ENCODE measurements at places on chromosomes 4 and X.

GRCh38 chrX:39430551-39430950 is 629.3 kb downstream of the MID1IP1 start:
- no peak for DNase-seq

GRCh38 chr4:92317047-92317446 is 13.3 kb downstream of the GRID2 start:
- no peak for DNase-seq

DNA sequence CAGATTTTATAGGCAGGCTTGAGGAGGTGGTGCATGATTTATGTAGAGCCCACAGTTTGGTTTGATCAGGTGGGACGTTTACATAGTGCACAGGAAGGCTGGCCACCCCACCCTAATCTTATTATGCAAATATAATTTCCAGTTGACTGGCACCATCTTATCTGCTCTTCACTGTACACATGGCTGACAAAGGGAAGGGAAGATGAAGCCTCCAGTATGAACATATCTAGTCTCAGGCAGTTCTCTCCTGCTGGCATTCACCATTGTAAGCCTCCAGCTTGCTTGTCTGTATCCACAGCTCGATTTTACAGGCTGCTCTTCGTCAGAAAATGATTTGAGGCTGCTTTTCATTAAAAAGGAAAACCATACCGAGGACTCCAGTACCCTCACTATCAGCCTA is 278.3 kb downstream of the TECRL start:
- DNase-seq = no peak

DNA sequence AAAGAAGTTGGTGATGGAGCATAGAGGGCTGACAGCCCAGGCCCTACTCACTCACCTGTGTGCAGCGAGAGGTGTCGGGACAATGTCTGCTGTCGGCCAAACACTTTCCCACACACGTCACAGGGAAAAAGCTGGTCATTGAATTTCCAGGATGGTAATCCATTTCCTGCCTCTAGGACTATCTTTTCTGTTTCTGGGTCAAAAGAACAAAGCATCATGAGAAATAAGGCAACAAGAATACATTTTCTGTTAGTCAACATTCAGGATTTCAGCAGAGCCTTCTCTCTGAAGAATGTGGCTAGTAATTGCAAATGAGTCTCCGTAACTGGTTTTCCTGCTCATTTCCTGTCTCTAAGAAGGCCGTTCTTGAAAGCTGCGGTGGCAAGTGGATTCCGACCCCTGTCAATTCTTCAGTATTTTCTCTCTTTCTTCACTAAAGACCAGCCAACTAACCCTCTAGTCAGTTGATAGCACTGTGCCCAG is 99.4 kb downstream of the C4orf51 start:
- no peak for DNase-seq

GRCh38 chrX:27706526-27706925 is 101.3 kb upstream of the MAGEB10 start:
- no peak for DNase-seq

DNA sequence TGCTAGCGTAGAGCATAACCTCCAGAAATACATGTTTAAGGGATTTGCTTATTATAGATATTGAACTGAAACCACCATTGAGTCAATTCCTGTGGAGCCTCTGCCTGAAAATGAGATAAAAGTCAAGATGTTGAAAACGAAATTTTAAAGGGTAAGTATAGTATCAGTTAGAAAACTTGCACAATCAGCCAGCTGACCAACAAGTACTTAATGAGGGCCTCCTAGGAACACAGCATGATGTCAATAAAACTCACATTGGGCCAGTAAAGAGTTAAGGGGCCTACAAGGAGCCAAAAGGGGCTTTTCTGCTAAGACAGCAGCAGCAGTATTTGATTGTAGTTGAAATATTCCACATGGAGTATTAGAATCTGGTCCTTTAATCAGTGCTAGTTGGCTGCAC is 314.1 kb upstream of the PPARGC1A start:
- DNase-seq = no peak

DNA sequence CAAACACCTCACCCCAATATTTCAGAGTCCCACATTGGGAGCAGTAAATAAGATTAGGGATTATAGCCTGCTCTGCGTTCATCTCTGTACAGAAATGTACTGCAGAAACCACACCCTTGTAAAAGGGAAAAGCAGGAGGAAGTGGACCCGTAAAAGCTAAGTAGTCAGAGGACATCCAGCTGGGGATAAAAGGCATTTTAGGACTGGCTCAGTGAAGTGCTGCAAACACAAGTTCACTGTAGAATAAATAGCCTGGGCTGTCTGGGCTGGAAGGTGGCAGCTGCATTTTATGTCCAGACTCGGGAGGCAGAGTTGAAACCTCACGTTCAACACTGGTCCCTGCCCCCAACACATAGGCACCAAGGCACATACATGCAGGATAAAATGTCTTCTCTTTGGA is 178.7 kb upstream of the FAT1 start:
- no peak for DNase-seq

DNA sequence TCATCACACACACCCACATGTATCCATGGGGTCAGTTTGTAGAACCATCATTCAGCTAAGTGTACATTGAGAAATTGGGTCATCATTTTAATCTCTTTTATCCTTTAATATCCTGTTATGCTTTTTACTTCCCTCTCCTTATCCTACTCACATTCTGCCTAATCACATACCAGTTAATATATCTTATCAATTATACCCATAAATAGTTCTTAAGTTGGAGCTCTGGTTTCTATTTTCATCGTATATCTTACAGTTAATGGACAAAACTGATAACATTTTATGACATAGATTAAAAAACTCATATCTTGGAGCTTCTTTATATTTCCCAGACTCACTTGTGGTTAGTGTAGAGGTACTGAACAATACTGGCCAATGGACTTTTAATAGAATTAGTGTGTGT is 729.5 kb upstream of the LCORL start:
- DNase-seq = no peak

GRCh38 chr4:89352541-89352940 is 44.9 kb upstream of the GPRIN3 start:
- DNase-seq = no peak

- DNase-seq = no peak
Measured at GRCh38 chr4:56739066-56739777, 58.1 kb upstream of the HOPX start.

DNA sequence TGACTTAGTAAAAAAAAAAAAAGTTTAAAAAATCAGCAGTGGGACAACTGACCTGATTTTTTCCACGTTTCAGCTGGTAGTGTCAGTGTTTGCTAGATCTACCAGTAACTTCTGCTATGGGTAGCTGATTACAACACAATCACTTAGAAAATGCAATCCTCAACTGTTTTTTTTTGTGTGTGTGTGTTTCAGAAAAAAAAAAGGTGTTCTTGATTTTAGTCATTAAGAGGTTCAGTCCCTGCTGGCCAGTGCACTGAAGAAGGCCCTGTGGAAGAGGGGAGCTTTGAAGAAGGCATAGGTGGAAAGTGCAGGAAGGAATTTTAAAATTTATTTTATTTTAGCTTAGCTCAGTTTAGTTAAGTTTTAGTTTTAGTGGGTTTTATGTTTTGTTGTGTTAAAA is 46.9 kb downstream of the SH2D1A start:
- DNase-seq = no peak

- no peak for DNase-seq
Measured at GRCh38 chr4:1178300-1179088, 6.1 kb upstream of the SPON2 start.

DNA sequence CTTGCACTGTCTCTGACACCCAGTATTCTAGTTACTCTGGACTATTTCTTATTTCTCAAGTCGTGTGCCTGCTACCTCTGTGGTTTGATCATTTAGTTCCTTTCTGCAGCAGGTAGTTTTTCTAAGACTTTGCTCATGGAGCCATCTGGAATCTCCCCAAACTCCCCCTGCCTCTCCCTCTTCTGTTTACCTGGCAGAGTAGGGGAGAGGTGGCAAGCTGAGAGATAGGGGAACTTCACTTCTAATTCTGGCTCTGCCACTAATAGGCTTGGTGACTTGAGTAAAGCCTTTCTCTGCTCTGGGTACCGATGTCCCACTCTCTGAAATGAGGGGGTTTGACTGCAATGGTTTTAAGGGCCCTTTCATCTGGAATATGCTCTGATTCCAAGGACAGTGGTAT is 141.3 kb downstream of the CPEB2 start:
- DNase-seq = no peak
